Osteoblast (primary cell): ENCODE measurements at places on chromosomes 2 and 18. TPM values are rescaled to one million over a fixed set of nuclear protein-coding genes. Genes with fewer than 3 reads are reported as not detected.

DNA sequence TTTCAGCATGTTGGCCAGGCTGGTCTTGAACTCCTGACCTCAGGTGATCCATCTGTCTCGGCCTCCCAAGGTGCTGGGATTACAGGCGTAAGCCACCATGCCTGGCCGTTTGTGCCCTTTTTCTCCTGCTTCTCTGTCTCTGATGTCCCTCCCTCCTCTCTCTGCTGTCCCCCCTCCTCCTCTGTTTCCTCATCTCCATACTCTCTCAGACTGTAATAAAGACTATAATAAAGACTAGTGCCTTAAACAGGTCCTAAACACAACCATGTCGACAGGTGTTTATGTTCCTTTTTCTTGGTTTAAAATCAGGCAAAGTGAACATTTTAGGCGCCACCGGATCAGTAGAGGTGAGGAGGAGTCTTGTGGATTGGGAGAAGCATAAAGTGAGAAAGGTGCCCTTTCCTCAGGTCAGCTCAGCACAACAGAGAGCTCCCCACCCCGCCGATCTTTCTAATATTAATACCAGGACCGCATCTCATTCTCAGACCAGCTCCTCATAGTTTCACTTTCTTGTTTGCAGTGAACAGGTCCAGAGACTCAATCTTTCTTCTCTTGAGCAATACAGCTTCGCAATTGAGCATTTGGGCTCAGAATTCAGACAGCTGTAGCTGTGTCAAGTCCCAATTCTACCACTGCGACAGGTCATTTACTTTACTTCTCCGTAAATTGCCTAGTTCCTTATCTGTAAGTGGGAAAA is 23.7 kb downstream of the TIMM21 start:
- DNase-seq: no peak

GRCh38 chr2:132904142-132904842 is 234.3 kb upstream of the LYPD1 start:
- no peak for DNase-seq

Gene NLRC4
- not detected in 2 replicates for total RNA-seq

GRCh38 chr2:50995610-50996009 is 36.3 kb downstream of the NRXN1 start:
- no peak for DNase-seq

DNA sequence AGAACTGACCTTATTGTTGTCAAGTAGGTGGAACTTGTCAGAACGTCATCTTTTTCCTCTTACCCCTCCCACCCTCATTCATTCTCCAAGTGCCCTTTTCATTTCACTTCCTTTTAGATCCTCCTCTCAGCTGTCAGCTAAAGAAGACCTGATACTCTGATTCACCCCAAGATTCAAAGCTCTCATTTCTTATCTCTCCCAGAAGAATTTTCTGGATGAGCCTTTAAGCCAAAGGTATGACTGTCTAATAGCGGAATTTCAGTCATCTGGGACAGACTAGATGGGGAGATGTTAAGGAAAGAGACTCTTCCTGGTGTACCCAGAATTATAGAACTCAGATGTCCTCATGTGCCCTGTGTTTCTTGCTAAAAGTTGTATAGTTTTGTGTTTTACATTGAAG is 53.9 kb downstream of the TCF7L1 start:
- no peak for DNase-seq

GRCh38 chr18:41858761-41859555 is 96.1 kb upstream of the PIK3C3 start:
- no peak for DNase-seq

Gene GALNT14
- total RNA-seq: not detected in 2 replicates

DNA sequence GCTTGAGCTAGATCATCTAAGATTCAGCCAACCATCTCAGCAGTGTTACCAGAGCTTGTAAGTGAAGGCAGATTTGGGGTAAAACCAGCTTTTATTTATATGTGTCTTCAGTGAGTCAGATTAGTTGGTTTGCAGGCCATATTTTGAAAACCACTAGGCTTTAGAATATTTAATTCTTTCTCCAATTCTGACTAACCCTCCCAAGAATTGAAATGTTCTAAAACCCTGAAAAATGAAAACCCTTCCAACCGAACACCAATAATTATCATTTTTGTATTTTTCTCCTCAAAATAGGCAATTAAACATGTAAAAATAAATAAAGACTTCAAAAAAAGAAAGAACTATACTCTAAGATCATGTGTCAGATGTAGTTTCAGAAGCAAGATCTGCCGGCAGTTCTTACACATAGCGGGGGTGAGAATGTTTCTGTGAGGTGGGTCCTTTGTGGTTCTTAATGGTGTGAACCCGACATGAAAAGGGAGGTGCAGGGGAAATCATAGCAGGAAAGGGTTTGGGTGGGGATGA is 14.2 kb downstream of the PLEK start:
- DNase-seq: no peak

Gene OSR1
- total RNA-seq: 15.2 and 20.9 TPM in 2 replicates

DNA sequence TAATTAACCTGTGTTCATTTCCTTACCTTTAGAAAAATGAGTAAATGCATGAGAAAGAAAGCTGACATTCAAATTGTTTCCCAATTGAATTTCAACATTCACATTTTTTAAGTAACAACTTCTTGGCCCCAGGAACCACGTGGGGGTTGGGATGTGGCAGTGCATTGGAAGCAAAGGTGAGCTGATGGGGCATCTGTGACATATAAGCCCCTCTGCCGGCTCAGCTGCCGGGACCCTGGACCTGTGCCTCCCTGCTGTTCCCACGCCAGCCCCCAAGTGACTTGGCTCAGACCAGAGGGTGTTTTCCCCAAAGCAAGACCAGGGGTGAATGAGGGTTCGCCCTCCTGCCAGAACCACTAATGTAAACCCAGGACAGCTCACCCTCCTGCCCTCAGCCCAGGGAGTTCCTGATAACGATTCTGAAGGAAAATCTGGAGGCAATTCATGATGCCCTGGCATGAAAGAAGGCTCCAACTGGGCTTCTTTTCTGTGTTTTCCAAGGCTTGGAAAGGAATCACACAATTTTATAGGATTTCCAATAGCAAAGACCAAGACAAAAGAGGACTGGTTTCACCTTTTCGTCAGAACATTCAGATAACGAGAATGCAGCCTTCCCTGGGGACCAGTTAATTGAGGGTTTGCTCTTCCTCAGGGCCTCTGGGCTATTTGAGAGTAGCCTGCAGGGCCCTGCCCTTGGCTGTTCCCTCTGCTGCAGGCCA is 193.2 kb upstream of the TWIST2 start:
- DNase-seq: peak; percentile 34

Gene PLGLB1
- total RNA-seq: 1.8 and 2.9 TPM in 2 replicates

Gene RAB17
- 0.36 TPM in 1 of 2 replicates, not detected in the other for total RNA-seq

- DNase-seq: no peak
These were observed 12.0 kb upstream of the ZNF396 start for GRCh38 chr18:35389095-35389618.

Gene RIT2
- total RNA-seq: not detected in 2 replicates

- DNase-seq: peak; percentile 77
These were observed 22.8 kb downstream of the ZSCAN30 start for GRCh38 chr18:35267161-35267651.

DNA sequence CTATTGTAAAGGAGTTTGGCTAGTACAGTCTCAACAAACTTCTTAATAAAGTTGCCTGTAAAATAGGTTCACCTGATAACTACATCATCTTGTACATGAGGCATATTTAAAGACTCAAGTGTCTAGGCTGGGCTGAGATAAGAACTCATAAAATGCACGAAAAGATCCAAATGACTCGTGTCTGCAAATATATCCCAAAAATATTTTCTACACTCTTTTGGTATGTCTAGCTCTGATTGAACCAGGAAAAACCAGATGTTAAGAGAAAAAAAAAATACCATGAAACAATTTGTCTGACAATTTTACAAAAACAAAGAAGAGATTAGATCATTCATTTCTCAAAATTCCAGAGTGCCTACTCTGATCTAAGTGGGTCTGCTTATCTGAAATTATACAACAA is 166.9 kb upstream of the OSR1 start:
- DNase-seq: peak; percentile 15

Gene VIT
- 27.7 and 31.1 TPM in 2 replicates for total RNA-seq

GRCh38 chr2:1814061-1814460 is 69.7 kb upstream of the PXDN start:
- peak; percentile 65 for DNase-seq

GRCh38 chr2:42829671-42830440 is 37.5 kb upstream of the HAAO start:
- no peak for DNase-seq

DNA sequence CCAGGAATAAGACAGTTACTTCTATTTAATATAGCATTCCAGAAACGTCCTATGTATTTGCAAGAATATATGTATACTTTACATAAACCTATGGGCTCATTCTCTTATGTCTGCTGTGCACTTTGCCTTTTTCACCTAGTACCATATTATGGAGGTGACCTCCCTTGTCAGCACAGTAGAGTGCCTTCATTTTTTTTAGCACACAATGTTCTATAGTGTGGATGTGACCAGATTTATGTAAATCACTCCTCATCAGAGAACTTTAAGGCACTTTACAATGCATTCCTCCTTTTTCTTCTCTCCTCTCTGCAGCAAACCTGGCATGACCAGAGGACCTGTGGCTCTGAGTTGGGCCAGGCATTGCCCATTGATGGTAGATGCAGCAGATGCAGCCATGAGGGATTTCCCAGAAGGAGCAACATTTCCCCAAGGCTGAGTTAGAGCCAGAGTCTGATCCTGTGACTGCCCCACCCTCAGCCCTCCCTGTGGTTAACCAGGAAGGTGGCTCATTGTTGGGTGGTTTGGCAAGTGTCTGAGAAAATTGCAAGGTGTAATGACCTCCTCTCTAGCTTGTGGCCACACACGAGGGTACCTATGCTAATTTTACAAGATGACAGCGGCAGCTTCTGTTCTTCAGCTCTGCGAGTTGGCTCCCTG is 76.5 kb upstream of the DLX2 start:
- DNase-seq: no peak

GRCh38 chr2:238897911-238898311 is 50.0 kb downstream of the TWIST2 start:
- DNase-seq: no peak

GRCh38 chr2:28568533-28568932 is 72.7 kb downstream of the PLB1 start:
- DNase-seq: no peak

DNA sequence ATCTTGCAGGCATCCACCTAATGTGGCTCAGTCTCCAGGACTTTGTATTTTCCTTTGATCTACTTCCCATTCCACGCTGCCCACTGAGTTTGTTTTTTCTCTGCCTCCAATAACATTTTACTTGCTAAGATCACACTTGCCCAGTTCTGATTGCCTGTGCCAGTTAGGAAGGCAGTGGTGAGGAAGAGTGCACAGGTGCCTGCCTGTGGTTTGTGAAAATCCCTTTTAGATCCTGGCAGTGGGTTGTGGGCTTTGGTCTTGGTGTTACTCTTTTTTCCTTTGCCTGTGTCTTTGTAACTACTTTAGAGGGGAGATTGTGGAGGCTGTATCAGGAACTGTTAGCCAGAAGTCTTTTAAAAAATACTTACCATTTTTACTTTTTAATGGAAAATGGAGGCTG is 36.9 kb upstream of the KCNG2 start:
- DNase-seq: peak; percentile 73

Gene LBH
- 270 and 272 TPM in 2 replicates for total RNA-seq

Gene MC4R
- under 0.01 TPM in 1 of 2 replicates, not detected in the other for total RNA-seq

DNA sequence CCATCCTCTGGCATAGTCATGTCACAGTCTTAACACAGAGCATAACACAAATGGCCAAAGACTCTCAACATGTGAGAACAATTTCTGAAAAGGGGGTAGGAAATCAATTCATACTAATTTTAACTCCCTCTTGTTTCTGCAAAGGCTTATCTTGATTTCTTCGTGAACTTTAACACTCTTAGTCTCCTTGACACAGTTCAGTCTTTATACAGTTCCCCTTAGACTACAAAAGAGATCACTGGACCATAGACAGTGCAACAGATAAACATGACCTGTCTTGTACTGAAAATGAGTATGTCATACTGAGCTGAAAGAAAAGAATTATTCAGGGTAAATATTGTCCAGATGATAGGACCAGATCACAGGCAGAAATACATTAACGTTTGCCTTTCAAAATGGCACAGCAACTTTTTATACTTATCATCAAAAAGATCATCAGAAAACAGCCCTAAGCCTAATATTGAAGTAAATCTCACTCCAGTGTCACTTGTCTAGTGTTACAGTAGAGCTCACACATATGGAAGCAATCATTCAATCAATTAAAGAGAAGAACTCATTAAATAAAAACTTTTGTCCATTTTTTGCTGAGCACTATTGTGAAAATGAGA is 56.4 kb upstream of the VRK2 start:
- no peak for DNase-seq

DNA sequence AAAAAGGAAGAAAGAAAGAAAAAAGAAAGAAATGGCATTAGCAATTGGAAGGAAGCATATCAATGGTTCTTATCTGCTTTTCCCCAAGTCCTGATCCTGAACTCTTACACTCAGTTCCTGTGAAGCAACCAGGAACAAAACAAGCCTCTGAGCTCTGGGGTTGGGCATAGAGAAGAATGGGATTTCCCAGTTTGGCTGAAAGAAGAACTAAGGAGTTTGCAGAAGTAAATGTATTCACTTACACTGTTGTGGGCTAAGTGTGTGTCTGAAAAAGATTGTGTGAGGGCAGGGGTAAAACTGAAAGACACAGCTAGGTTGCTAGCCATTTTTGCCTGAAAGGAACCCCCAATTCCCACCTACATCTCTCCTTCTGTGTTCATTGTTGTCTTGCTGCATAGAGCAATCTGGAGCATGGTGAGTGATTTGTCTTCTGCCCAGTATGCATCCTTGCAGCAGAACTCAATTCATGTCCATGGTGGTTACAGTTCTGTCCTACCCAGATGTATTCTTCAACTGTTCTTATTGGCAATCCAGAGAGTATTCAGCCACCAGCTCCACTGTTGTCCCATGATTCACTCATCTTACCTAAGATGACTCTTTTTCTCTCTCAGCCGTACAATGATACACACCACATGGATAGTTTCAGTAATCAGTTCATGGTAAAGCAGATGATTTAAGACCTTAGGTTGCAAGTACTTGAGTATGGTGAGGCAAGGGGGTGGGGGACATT is 348.7 kb downstream of the ARHGAP15 start:
- DNase-seq: no peak

Gene CXCR4
- total RNA-seq: under 0.01 TPM in 2 replicates

DNA sequence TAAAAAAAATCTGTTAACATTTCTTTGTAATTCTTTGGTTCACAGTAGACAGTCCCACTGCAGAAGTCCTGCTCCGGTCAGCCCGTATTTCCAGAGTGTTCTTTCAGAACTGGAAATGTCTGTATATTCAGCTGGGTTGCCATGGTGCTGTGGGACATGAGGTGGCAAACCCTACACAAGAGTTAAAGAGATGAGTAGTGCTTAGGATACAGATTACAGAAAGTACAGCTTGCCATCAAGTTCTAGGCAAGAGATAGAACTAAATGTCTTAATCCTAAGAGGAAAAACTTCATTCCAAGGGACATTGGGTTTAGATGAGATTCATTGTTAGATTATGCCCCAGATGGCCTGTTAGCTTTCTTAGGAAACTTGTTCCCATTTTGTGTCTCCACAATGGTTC is 60.1 kb downstream of the FMNL2 start:
- peak; percentile 80 for DNase-seq

Gene HOXD12
- total RNA-seq: not detected in 2 replicates
